Stimulated activated CD4-positive, alpha-beta T cell treated with anti-CD3 and anti-CD28 coated beads, Interleukin-12 subunit alpha, Interleukin-12 subunit beta, amount 100 ng/mL, for 24 hours (primary cell): ENCODE measurements at places on chromosomes 1 and 21.
A peak's percentile ranks its signal among the peaks of the same experiment; 100 is the strongest.

DNA sequence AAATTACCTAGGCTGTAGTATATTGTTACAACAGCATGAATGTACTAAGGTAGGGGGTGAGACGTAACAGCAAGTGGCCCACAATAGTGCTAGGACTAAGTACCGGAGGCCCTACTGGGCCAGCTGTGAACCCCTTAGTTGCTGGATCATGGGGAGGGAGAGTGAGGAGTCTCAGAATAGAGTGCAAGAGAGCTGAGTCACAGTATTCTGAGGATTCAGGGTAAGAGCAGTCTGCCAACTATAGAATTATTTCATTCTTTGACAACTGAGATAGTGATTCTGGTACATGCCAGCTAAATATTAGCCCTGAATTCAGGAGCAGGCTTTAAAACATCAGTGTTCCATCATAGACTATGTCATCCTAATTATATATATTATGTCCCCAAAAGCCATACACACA is 218.7 kb downstream of the TM2D1 start:
- no peak for DNase-seq

DNA sequence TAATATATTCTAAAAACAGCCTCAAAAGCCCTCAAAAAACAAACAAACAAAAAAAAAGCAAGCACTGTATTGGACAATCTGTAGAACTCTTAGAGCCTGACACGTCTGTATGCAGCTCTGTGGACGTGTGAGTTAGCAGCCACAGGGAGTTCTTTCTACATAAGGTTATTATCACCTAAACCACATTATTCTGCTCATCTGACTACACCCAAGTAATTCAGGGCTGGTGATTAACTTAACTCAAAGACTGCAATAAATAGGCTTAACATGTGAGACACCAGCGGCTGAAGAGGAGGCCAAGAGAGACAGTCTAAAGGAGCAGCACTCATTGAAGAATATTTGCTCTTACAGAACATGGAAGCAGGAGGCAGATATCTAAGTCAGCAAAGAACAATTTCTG is 316.0 kb downstream of the VAV3 start:
- DNase-seq: no peak

DNA sequence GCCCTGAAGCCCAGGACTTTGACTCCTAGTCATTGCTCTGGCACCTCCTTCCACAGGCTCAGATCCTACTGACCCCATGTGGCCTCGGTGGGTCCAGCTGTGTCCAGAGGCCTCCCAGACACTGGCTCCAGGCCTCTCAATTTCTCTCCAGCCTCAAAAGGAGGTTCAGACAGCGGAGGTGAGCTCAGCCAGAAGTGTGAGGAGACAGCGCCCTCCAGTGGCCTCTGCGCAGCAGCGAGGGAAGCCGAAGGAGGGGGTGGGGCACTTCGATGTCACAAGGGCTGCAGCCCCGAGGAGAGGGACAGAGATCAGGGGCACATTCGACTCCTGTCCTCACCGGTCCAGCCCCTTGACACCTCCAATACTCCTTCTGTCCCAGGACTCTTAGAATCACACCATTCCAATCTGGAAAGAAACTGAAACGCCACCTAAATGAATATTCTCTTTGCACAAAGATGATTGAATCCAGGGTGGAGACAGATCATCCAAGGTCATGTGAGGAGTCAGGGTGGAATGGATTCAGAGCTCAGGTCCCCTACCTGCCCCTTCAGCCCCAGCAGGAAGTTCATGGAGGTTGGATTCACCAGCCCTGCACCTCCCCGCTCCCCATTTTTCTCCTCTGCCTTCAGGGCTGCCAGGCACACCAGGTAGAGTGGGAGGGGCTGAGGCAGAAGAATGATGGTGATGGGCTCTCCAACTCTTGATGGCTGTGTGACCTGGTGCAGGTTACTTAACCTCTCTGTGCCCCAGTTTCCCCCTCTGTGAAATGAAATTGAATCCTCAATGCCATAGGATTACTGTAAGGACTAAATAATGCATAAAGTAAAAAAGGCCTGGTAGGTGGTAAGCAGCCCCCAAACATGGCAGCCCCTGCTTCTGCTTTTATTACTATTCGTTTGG is 34.8 kb upstream of the ZBTB40 start:
- peak; percentile 43 for DNase-seq

- DNase-seq: no peak
Observed at GRCh38 chr1:205124726-205125125, 2.9 kb upstream of the RBBP5 start.

- no peak for DNase-seq
Observed at GRCh38 chr1:15727424-15727823, 8.6 kb upstream of the SLC25A34 start.

DNA sequence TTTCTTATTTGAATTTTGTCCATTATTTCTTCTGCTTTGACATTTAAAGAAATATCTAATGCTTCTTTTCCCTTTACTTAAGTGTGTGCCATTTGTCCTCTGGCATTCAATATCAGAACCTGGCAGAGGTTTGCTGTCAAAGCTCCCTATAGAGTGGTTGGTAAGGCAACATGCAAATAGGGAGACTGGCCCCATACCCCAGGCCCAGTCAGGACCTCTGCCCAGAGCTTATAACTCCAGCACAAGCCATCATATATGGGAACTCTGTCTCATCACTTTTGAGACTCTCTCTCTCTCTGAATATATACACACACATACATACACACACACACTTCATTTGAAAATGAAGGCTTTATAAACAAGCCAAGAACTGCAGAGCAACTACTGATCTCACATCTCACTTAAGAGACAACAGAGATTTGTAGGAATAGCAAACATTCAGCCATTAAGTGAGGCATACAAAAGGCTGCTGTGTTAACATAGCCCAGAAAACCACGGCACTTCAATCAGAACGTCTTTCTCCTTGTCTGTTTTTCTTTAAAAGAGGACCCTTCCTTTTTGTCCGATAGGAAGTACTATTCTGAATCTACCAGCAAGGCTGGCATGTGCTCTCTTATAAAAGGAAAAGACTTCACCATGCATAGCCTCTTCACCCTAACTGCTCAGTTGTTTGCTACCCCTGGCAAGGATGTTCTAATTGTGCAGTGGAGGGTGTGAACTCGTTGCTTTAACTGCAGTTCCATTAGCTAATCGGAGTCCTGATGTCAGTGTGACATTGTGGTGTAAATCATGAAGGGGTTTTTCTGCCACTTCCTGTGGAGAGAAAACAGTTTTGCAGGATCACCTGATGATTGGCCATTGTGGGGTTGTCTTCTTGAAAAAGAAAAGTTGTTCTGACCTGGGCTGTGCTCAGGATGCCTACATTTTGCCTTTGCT is 101.7 kb downstream of the NR5A2 start:
- no peak for DNase-seq

DNA sequence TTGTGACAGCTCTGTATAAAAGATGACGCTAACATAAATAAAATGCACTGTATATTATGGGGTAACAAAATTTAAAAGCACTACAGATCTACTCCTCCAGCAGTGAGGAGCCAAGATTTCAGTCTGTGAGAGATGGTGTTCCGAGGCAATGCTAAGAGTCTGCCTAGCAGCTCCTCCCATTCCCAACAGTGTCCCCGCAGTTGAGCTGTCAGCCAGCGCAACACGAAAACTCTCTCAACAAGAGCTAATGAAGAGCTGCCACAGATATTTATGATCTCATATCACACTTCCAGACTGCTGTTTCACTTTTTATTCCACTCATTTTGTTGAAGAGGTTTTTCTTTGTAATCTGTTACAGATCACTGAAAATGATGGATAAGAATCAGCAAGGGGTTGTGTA is 53.9 kb upstream of the ESRRG start:
- DNase-seq: no peak

DNA sequence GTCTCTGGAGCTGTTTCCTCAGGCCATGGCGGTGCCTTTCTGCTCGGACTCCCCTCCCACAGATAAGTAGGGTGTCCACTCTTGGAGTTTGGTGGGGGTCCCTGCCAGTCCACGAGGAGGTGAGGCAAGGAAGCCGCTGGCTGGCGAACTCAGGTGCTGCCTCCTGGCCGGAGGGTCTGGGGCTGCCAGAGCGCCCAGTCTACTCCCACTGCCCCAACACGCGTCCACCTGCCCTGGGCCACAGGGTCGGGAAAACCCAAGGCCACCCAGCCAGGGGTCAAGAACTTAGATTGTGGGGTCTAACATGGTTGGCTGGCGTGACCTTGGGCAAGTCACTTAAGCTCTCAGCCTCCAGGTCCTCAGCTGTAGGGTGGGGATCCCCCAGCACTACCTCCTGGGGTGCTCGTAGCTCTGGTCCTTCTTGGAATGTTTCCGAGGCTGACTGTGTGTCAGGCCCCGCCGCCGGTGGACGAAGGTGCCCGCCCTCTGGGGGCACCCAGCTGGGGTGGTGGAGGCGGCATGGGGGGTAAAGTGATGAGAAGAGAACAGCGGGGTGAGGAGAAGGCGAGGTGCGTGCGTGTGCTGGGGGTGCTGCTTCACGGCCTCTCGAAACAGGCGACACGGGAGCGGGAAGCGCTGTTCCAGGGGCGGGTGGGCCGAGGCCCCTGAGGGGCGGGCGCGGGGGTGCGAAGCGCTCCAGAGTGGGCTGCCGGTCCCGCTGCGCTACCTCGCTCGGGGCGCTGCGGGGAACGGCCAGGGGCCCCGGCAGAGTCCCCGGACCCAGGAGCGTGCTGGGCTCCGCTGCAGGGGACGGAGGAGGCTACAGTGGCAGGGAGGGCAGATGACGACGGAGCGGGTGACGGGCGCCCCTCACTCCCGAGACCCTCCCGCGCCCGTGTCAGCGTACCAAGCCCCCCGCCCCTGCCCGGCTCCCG is 1.2 kb downstream of the SH2D5 start:
- no peak for DNase-seq

DNA sequence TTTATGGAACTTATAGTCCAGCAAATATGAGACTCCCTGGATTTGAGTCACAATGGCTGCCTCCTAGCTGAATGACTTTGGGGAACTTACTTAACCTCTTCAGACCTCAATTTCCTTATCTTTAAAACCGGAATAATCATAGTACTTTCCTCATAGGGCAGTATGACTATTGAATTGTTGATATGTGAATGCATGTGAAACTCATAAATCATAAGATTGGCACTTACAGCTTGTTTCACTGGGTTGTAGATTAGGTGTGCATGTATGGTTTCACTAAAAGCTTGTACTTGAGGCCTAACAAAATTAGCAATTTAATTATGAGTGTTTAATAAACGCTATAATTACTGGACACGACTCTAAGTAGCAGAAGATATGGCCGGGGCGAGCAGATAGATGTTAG is 72.5 kb downstream of the ST6GALNAC5 start:
- no peak for DNase-seq
